ENCODE measurements at places on chromosomes 13 and 19.

- no peak for DNase-seq
Measured at GRCh38 chr13:102772042-102772425, 1.6 kb downstream of the TEX30 start.

DNA sequence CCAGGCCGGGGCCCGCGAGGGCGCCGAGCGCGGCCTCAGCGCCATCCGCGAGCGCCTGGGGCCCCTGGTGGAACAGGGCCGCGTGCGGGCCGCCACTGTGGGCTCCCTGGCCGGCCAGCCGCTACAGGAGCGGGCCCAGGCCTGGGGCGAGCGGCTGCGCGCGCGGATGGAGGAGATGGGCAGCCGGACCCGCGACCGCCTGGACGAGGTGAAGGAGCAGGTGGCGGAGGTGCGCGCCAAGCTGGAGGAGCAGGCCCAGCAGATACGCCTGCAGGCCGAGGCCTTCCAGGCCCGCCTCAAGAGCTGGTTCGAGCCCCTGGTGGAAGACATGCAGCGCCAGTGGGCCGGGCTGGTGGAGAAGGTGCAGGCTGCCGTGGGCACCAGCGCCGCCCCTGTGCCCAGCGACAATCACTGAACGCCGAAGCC is 3.3 kb downstream of the APOE start:
- DNase-seq: no peak

DNA sequence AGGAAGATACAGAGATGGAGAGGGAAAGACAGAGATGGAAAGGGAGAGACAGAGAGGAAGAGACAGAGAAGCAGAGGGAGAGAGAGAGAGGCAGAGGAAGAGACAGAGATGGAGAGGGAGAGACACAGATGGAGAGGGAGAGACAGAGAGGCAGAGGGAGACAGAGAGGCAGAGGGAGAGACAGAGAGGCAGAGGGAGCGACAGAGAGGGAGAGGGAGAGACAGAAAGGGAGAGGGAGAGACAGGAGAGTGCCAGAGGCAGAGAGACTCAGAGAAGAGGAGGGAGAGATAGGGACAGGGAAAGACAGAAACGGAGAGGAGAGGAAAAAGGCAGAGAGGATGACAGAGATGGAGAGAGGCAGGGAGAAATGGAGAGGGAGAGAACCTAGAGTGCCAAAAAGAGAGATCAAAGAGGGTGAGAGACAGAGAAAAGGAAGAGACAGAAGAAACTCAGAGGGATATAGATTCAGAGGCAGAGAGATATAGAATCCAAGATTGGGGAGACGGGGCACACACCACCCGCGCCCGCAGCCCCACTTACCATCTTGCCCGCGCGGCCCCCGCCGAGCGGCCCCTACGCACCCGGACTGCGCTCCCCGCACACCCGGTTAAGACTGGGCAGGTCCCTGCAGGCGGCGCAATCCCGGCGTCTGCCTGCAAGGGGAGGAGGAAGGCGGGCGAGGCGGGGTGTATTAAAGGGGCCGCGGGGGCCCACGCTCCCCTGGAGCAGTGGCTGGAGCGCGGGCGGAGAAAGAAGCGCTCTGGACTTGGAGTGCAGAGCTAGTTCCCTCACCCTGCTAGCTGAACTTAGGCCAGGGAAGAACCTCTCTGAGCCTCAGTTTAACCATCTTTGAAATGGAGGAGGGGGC is 10.7 kb downstream of the TM6SF2 start:
- peak; percentile 5 for DNase-seq

- no peak for DNase-seq
Measured at GRCh38 chr19:17949956-17950309, 17.0 kb upstream of the KCNN1 start.

- peak; percentile 92 for DNase-seq
Measured at GRCh38 chr19:5340637-5341447, at the start of gene PTPRS. TSS of gene PTPRS (minus strand) at chr19:5340812. CDS start at chr19:5286140, 54,672 bp downstream.

- no peak for DNase-seq
Measured at GRCh38 chr13:36057041-36057440, 74.1 kb downstream of the DCLK1 start.

Measured in endothelial cell (in vitro differentiated cells).